ENCODE measurements at places on chromosomes 3 and 15.

DNA sequence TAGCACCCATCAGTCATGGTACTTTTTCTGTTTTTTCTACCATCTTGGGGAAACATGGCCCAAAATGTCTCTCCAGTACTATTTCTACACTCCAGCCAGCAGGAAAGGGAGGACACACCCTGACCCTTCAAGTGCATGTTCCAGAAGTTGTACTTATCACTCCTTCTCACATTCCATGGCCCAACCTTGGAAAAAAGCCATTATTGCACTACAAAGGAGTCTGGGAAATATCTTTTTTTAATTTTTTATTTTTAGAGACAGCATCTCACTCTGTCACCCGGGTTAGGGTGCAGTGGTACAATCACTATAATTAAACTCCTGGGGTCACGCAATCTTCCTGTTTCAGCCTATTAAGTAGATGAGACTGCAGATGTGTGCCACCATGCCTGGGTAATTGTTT lies 100.0 kb upstream of the PPP2R3A start:
- peak; percentile 17 for DNase-seq

DNA sequence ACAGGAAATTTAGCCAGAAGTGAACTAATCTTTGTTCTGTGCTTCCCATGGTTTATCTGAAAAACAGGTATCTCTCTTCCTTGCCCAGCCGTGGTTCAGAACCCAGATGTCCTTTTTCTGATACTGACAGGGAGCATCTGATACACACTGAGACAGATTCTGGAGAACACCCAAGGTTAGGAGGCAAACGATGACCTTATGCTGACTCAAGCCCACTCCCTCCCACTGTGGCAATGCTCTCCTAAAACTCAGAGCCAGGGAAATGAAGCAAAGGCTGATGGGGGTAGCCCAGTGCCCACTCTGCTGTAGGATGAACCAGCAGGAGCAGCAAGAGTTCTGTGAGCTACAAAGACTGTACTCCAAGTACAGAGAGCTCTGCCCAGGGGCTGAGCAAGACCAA lies 225.1 kb downstream of the NTRK3 start:
- DNase-seq, result peak; percentile 38

- no peak for DNase-seq
Measured at GRCh38 chr3:138461896-138462295, 27.5 kb downstream of the ESYT3 start.

GRCh38 chr3:4835616-4836043 lies 143.6 kb upstream of the BHLHE40 start:
- DNase-seq, result no peak

DNA sequence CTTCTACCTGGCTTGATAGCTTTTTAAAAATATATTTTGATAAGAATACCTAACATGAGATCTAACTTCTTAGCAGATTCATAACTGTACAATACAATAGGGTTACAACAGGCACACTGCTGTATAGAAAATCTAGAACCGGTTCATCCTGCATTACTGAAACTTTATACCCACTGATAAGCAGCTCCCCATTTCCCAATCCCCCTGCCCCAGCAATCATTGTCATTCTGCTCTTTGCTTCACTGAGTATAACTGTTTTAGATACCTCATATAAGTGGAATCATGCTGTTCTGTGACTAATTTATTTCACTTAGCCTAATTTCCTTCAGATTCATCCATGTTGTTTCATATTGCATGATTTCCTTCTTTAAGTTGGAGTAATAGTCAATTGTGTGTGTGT lies 906.0 kb downstream of the GBE1 start:
- no peak for DNase-seq

DNA sequence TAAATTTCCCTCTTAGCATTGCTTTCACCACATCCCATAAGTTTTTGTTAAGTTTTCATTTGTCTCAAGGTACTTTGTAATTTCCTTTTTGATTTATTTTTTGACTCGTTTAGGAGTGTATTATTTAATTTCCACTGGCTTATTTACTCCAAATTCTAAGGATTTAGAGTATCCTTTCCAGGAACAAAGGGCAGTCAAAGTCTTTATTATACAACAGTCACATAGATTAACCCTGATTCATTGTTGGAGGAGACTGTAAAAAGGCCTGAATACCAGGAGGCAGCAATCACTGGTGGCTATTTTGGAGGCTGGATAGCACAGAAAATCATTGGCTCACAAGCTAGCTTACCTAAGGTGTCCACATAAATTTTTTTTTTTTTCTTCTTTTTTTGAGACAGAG lies 39.9 kb downstream of the OIP5 start:
- DNase-seq, result no peak

GRCh38 chr3:116966649-116967048 lies 257.1 kb downstream of the TUSC7 start:
- DNase-seq, result no peak

- DNase-seq, result no peak
Measured at GRCh38 chr15:95296643-95297042, 1033.9 kb upstream of the NR2F2 start.

GRCh38 chr3:35385271-35385670 lies 254.1 kb upstream of the ARPP21 start:
- DNase-seq, result no peak

DNA sequence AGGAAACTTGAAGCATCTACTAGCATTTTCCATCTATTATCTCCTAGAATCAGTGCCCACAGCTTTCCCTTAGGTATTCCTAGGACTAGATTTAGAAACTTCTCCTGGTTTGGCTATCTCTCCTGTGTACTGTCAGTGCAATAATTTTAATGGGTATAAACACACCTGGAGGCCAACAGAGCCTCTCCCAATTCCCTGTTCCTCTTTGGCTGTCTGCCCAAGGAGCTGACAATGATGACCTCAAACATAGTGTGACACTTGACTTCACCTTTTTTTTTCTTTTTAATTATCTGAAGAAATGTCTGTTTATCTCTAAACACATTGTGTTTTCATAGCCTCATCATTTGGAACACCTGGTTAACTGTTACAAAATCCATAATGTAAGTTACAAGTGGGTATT lies 754.5 kb upstream of the ALCAM start:
- no peak for DNase-seq

DNA sequence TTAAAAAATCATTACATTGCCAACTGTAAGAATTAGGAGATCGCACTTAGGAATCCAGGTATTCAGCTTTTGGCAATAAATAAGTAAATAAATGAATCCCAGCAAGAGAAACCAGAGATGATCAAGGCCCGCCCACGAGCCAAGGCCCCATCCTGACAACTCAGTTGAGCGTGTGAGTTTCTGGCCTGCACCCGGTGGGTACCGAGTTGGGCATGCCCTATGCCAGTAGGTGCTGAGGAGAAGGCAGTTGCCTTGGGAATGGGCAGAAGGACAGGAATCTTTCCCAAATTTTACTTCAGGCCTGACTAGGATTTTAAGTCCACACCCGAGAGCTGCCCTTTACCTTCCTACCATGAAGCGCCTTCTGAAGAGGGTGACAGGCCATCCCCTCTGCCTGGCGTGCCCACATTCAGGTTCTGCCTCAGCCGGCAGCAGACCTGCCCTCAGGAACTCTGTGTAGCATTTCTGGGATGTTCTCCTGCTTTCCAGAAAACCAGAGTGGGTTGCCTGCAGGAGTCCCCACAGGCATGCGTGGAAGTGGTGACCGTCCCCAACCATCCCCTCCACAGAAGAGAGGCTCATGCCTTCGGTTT lies 99.3 kb upstream of the ALDH1A3 start:
- no peak for DNase-seq

GRCh38 chr3:161851941-161852566 lies 355.4 kb downstream of the OTOL1 start:
- DNase-seq, result peak; percentile 38

GRCh38 chr3:178202194-178202593 lies 334.0 kb upstream of the KCNMB2 start:
- DNase-seq, result no peak

GRCh38 chr3:107412376-107412775 lies 35.1 kb downstream of the CCDC54 start:
- peak; percentile 71 for DNase-seq

DNA sequence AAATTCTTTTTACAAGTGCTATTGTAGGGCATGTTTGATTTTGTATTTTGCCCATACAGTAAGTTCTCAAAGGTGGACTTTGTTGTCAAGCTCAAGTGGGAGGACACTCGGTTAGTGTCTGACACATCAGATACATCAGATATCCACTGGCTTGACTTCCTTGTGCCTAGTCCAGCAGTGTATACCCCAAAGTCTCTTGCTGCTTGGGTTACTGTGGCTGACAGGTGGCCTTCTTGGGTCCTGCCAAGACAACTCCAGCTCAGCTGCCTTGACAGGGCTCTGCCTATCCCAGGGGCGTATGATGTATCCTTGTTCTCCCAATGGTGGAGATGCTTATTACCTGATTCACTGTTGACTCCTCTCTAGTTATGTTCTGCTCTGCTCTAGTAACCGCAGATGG lies 214.9 kb downstream of the CBLB start:
- no peak for DNase-seq

DNA sequence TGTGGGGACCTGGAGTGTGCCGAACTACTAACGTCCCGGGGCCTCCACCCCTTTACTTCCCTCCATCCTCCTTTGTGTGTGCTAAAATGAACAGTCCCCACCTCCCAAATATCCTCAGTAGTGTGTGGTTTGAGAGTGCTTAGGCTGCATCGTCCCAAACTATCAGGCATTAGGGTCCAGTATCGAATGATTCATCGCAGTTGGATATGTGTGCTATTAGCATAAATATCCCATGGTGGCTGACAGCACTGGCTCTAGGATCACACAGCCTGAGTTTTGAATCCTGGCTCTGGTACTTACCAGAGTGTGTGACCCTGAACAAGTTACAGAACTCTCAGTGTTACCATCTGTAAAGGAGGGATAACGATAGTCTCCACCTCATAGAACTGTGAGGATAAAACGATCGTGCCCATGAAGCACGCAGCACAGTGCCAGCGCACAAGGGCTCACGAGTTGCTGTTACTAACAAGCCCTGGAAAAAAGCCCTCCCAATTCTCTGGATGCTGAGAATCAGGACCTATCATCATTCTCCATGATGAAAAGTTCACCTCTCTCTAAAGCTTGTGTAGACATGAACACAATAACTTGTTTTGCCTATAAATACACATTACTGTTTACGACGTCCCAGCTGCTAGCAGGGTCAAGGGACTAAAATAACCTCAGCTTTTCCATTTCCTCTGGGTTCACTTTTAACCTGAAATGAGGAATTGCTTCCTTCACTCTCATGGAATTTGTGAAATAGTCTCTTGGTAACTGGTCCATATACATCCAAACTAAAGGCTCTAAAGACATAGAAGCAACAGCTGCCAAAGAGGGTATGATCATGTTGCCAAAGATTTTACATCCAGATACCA lies 51.0 kb downstream of the VGLL4 start:
- peak; percentile 71 for DNase-seq

DNA sequence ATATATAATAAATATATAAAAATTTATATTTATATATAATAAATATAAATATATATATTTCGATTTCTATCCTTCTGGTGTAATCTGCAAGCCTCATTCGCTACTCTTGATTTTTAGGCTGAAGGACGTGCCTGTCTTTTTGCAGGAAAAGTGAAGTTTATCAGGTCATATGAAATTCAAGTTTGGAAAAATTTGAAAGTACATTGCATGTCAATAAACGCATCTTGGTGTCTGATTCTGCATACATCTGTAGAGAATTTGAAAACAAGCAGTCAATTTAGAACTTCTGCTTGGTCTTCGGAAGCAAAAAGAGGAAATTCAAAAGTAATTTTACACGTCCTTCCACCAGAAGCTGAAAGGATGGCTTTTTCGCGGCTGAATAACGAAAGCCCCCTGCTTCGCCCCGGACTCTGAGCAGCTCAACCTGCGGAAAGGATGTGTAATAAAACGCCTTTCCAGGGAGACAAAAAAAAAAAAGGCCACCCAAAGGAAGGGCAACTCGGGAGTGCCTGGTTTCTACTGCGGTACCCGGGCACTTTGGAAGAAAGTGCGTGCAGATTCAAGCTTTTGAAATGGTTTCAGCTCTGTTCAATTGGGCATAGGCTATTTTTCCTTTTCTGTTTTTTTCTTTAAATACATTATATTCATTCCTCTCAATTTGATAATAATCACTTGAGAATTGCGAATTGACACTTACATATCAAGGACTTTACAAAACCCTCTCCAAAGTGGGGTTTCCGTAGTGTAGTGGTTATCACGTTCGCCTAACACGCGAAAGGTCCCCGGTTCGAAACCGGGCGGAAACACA lies 1.5 kb upstream of the MYNN start:
- peak; percentile 77 for DNase-seq

DNA sequence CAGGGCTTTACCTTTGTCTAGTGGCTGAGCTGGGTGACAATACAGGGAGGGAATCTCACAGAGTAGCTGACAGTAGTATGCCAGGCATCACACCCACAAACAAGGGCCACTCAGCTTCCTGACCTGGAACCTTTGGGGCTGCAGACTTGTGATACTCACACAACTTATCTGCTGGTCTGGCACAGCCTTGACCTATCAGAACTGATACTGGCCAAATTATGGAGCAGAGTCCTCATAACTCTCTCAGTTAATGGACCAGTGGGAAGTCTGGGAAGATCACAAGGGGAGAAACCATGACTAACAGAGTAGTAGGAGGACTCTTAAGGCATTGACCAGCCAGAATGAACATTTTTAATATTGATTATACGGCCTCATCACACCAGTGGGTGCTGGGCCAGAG lies 19.4 kb downstream of the MRPL46 start:
- no peak for DNase-seq

Measured in fibroblast of skin of right biceps (primary cell).